ENCODE measurements at places on chromosomes 2 and 18. TPM values are rescaled to one million over a fixed set of nuclear protein-coding genes. Genes with fewer than 3 reads are reported as not detected.

DNA sequence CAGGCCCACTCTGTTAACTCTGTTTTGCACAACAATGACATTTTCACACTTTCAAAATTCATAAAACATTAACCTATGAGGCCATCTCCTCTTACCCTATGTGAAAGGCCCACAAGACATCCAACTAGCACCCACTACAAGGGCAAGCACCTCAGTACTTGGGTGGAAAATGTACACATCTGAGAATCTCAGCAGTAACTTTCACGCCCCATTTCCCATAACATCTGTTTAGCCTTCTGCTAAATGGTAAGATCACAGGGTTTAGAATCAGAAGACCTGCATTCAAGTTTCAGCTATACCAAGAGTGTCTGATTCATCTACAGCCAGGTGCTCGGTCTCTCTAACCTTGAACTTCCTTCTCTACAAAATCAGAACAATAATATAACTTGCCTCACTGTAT, 89.2 kb downstream of the SP100 start:
- DNase-seq, result no peak

DNA sequence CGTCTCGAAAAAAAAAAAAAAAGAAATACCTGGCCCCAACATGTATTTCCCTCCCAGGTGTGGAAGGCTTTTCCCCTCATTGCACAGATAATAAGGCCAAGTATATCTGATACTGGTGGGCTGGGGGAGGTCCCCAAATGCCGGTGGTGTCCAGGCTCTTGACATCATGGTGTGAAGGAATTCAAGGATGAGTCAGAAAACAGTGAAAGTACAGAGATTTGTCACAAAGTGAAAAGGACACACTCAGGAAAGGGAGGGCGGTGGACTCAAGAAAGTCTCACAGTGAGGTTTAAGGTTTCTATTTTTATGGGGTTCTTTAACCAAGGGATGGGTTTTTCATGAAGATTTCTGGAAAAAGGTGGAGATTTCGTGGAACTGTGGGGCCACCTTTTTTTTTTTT, 37.8 kb upstream of the FZD5 start:
- DNase-seq, result no peak

GRCh38 chr18:74906184-74906583, 302.8 kb downstream of the PTGR3 start:
- no peak for DNase-seq

The CBLN2 gene
- not detected for total RNA-seq

DNA sequence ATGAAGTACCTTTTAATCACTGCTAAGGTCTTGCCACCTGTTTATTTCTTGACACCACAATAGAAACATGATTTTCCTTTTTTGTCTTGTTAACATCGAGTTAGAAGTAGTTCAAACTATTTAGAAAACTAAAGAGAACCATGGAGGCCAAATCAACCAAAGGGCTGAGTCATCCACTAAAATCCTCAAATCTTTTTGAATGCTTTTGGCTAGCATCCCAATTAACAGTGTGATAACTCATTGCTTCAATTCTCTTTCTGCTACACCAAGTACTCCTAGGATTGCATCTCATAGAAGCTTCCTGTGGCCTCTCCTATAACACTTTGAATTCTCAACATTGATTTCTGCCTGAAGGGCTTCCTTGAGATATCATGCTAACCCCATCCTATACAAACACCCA, 159.9 kb upstream of the MMADHC start:
- DNase-seq, result no peak

The STEAP3 gene
- total RNA-seq, result 12.9 TPM

DNA sequence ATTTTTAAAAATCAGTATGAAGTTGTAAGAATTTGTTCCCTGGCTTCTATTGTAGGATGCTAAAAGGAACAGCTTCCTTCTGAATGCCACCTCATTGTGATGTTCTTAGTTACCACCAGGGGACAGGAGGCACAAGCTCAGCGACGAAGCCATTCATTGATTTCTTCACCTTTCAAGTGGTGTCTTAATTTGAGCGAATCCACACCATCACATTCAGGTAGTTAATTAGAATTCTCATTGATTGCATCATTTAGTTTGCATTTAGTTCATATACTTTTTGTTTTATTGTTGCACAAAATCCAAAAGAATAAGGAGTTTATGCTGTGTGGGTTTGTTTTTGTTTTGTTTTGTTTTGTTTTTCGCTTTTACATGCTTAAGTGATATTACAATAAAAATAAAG, 23.1 kb downstream of the CYP27C1 start:
- no peak for DNase-seq

DNA sequence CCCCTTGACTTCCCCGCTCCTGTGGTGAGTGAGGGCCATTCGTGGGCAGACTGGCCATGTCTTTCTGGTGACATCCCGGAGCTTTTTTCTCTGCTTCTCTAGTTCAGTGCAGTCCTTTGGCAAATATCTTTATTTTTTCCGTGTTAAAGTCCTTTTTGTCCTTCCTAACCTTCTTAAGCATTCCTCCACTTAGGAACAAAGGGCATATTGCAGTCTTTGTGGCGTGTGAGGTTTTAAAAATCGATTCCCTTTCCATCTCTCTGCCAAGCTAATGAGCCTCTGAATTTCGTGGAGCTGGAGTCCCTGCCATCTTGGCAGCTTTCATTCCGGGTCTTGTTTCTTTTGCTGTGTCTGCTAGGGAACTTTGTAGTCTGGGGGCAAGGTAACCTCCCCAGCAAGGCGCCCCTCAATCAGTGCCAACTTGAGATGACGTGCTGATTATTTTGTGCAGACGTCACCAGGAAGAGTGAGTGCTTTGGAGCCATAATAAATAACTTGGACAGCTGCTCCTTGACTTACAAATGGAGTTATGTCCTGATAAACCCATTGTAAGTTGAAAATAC, 5.1 kb downstream of the CNNM3 start:
- DNase-seq, result no peak

DNA sequence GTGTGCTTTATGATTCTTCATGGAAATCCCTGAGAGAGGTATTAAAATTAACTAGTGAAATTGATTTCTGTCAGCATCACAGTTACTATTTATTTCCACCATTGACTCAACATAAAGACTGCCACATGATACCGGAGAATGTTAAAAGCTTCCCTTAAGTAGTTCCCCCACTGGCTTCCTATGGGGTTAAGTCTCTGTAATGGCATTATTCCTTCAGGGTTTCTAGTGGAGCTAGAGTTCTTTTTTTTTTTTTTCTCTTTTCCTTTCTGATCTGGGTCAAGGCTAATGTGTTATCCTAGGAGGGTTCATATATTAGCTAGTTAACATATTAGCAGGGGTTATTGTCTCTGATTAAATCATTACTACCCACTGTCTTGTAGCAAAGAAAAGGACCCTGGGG, 1919.1 kb upstream of the PIK3C3 start:
- no peak for DNase-seq

DNA sequence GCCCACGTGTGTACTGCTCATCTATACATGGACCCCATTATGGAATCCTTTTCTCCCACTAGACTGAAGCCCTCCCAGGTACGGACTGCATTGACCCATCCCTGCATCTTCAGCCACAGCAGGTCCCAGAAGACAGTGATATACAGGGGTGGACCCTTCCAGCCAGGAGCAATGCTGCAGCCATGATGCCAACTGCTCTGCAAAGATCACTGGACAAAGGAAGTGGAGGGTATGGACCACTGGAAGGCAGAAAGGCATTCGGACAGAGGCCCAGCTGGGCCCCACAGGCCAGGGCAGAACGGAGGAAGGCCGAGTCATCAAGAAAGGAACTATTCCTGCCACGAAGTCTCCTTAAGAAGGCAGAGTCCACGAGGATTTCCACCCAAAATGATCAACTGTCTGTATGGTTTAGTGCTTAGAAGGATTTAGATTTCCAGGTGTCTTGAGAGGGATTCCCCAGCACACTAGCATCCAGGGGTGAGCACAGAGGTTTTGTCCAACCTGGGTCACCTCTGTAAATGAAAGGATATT, 93.4 kb downstream of the TWIST2 start:
- peak; percentile 14 for DNase-seq

DNA sequence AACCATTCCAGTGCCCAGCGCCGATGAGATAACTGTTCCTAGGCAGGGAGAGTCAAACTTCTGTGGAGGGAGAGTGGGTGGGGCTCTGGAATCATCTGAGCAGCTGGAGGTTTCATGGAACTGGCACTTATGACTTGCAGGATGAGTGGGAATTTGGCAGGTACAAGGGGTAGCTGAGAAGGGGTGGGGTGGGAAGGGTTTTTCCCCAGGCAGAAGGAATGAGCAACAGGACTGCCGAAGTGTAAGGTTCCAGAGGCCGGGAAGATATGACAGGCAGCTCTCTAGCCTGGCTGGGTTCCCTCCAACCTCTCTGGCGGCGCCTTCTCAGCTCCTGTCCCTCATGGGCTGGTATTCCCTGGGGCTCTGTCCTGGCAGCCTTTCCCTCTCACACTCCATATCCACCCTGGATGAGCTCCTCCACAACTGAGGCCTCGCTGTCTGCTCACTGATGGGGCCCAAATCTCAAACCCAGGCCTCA, 2.5 kb upstream of the TET3 start:
- no peak for DNase-seq

DNA sequence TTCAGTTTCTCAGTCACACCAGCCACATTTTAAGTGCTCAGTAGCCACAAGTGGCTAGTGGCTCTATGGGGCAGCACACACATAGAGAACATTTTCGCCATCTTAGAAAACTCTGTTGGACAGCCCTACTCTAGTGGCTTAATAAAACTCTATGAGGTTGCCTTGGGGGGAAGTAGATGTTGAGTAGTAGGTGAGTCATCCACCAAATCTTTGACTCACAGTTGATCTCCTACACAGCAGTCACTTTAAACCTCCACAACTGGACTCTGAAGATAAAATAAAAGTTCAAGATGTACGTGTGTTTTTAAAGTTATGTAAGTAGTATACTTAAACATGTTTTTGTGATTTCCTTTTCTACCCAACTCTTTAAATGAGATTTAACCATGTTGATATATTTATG, 379.0 kb downstream of the SETBP1 start:
- no peak for DNase-seq

DNA sequence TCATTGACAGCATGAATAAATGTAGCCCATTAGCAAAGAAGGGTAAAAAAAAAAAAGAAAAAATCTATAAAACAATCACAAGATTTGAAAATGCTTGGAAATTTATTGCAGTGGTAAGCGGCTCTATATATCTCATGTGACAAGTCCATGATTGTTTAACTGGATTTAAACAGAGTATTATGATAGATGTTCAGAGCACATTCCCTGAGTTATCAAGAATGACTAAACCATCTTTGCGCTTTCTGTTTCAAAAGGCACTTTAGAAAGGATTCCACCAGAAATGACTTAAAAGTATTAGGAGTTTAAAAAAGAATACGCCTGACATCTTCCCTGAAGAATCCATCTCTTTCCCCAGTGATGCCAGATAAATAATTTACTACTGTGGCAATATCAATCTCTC, 409.5 kb upstream of the UBE2E3 start:
- DNase-seq, result no peak

- no peak for DNase-seq
These were observed 4.6 kb downstream of the HJURP start for GRCh38 chr2:233849607-233850271.

DNA sequence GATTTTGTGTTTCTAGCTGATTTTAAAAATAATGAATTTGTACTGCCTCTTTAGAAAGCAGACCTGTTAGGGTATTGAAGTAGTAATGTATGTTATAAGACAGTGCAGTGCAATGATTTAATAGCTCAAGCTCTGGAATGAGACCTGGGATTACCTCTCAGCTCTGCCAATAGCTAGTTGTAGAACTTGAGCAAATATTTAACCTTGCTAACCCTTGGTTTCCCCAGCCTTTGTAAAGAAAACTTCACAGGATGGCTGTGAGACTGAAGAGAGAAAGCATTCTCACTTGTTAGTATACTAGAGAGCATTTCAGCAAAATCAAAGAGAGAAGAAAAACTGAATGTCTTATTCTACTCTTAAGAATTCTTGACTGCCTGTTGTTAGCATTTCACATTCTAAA, 293.9 kb downstream of the KIAA1328 start:
- no peak for DNase-seq

- DNase-seq, result no peak
These were observed 60.6 kb downstream of the CYB5A start for GRCh38 chr18:74230922-74231714.

DNA sequence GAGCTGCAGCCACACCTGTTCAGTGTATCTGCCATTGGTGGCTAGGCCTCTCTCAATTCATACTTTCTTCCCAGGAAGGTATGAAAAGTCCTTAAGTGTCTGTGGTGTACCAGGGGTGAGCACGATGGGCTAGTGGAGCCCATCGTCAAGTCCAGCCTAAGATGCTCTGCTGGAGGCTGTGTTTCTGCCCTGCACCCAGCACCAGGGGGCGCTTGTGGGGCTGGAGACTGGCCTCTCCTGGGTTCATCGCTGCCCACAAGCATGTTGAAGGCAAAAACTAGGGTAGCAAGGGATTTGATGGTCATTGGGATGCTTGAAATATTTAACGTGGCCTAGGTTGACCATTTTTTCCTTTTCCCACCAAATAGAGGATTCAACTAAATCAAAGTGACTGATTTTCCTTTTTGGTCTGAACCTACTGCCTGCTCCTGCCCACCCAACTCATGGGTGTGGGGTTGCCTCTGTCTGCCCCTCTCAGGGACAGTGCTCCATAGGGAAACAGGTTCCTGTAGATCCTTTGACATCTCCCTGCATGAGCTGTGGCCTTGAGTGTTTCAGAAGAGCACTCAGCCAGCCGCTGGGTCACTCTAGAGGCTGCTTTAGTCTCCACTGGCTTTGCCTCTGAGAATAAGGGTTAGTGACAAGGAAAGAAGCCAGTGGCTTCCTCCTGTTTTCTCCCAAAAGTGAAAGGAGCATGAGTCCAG, 59.0 kb downstream of the TPGS2 start:
- no peak for DNase-seq

DNA sequence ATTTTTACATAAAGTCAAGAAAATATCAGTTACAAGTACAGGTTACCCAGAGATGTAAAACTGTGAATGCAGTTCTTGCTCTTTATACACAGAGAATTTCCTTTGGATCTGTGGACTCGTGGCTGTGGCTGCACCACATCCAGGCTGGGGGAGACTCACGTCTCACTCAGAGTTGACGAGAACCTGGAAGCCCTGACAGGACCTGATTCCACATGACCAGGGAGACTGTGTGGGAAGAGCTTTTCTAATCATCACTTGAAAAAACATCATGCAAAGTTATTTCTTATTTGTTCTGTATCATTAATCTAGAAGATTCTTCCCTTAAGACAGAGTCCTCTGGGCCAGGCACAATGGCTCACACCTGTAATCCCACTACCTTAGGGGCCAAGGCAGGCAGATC, 1159.0 kb downstream of the RPIA start:
- DNase-seq, result no peak

DNA sequence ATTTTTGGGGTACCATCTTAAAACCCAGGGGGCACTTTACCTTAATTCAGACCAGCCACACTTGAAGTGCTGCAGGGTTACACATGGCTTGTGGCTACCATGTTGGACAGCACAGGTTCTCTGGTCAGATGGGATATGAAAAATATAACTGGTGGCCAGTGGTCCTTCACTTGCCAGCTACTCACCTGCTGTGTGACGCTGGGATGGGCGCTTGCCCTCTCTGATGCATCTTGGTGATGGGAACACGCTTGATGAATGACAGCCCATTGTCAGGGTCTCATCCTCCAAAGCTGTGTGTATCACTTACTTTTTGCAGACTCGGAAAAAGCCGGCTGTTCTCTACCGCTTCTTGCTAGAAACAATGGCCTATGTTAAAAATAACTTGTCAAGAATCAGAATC, 22.5 kb downstream of the HJURP start:
- DNase-seq, result no peak

The STK36 gene
- total RNA-seq, result 7.5 TPM

The SGPP2 gene
- total RNA-seq, result 19.0 TPM

- no peak for DNase-seq
These were observed 72.8 kb downstream of the DDX1 start for GRCh38 chr2:15664273-15665066.

GRCh38 chr2:241834527-241835210, 24.0 kb downstream of the PDCD1 start:
- DNase-seq, result peak; percentile 59

All from Right ventricle myocardium inferior (tissue), 1 donor.